ENCODE measurements at places on chromosomes 1 and 21. TPM values are rescaled to one million over a fixed set of nuclear protein-coding genes. Genes with fewer than 3 reads are reported as not detected.

DNA sequence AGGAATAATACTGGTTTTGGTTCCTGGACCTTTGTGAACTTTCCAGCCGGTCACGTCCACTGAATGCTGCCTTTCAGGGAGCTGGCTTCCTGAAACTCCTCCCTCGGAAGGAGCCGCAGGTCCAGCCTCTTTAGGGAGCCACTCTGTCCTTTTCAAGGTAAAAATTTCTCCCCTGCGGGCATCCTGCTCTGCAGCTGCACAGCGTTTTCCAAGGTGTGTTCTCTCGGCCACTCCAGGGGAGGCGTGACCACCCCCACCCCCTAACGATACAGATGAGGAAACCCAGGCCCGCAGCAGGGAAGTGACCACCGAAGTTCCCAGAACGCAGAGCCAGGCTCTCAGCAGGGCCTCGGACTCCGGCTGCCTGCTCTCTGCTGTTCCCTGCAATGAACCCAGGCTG lies 21.5 kb downstream of the PADI2 start:
- DNase-seq, result no peak

GRCh38 chr1:202770135-202770534 lies 38.1 kb downstream of the KDM5B start:
- no peak for DNase-seq
- H3K27me3 ChIP-seq, result no peaks in the 10 kb centered on the region
- no peak overlapping the region for H3K4me3 ChIP-seq
- H3K4me1 ChIP-seq, result no peaks in the 10 kb centered on the region

DNA sequence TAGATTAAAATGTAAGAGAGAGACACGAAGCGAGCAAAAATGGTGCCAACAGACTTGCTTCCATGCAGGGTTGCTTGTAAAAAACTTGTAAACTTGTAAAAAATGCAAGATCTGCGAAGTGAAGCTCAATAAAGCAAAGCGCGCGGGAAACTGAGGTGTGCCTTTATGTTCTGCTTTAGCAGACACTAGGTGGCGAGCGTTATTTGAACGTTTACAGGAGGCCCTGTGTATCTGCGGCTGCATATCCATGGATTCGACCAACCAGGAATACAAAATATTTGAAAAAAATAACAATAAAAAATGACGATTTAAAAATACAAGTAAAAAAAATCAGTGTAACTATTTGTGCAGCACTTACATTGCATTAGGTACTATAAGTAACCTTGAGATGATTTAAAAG lies 1.5 kb downstream of the UBE2G2 start:
- no peak overlapping the region for H3K27ac ChIP-seq
- H3K4me3 ChIP-seq, result peak overlapping the region; percentile 95
- H3K4me1 ChIP-seq, result no peaks in the 10 kb centered on the region
- H3K36me3 ChIP-seq, result peaks cover 59% of the 10 kb centered on the region

DNA sequence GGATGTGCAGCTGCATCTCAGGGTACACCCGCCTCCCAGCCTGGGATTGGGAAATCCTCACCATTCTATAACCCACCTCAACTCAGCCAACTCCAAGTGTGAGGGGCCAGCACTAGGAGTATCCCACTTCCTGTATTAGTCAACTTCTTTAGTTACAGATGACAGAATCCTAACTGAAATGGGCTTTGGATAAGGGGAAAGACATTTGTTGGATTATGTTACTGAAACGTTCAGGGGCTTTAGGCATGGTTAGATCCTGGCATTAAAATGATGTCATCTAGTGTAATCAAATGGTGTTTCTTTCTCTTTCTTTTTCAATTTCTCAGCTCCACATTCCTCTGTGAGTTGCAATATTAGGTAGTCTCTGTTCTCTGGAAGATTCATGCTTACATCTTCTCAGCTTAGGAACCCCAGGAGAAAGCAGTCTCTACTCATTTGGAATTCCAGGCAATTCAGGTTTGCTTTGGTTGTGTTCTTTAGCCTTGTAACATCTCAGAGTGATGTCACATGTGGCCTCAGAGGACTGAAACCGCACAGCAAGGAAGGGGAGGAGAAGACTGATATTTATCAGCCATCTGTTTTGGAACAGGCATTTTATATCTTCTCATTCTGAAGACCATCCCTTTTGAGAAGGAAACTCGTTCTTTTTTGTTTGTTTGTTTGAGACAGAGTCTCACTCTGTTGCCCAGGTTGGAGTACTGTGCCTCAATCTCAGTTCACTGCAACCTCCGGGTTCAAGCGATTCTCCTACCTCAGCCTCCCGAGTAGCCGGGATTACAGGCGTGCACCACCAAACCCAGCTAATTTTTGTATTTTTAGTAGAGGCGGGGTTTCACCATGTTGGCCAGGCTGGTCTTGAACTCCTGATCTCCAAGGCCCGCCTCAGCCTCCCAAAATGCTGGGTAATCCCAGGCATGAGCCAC lies 18.9 kb upstream of the TMEM54 start:
- no peak overlapping the region for H3K27ac ChIP-seq
- no peaks in the 10 kb centered on the region for H3K4me1 ChIP-seq
- H3K27me3 ChIP-seq, result peaks cover 13% of the 10 kb centered on the region
- H3K36me3 ChIP-seq, result no peaks in the 10 kb centered on the region

DNA sequence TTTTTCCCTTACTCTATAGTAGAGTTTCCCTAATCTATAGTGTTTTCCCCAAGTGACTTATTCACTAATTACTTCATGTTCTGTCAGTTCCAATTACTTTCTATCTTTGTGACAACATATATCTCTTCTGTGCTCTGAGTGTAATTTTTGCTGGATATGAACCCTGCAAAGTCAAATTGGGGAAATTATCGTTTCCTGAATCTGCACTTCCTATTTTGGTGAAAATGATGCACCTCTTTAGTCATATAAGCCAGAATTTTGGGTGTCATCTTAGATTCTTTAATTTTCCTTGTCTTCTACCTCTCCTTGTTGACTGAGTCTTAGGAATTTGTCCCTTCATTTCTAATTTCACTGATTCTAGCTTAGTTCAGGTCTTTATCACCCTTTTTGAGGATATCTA lies 33.4 kb upstream of the PRKACB start:
- no peak overlapping the region for H3K27ac ChIP-seq
- no peak for DNase-seq
- H3K4me3 ChIP-seq, result no peak overlapping the region
- no peaks in the 10 kb centered on the region for H3K4me1 ChIP-seq
- no peaks in the 10 kb centered on the region for H3K27me3 ChIP-seq

GRCh38 chr1:70146488-70146887 lies 58.9 kb downstream of the LRRC40 start:
- H3K27ac ChIP-seq, result no peak overlapping the region
- H3K36me3 ChIP-seq, result no peaks in the 10 kb centered on the region
- no peaks in the 10 kb centered on the region for H3K4me1 ChIP-seq
- no peak for DNase-seq
- no peaks in the 10 kb centered on the region for H3K27me3 ChIP-seq
- no peak overlapping the region for H3K4me3 ChIP-seq

- H3K4me1 ChIP-seq, result no peaks in the 10 kb centered on the region
- H3K4me3 ChIP-seq, result no peak overlapping the region
- no peaks in the 10 kb centered on the region for H3K27me3 ChIP-seq
- no peak for DNase-seq
- peaks cover 3% of the 10 kb centered on the region for H3K36me3 ChIP-seq
- no peak overlapping the region for H3K27ac ChIP-seq
These were observed 222.0 kb downstream of the SDCCAG8 start for GRCh38 chr1:243477731-243478290.

DNA sequence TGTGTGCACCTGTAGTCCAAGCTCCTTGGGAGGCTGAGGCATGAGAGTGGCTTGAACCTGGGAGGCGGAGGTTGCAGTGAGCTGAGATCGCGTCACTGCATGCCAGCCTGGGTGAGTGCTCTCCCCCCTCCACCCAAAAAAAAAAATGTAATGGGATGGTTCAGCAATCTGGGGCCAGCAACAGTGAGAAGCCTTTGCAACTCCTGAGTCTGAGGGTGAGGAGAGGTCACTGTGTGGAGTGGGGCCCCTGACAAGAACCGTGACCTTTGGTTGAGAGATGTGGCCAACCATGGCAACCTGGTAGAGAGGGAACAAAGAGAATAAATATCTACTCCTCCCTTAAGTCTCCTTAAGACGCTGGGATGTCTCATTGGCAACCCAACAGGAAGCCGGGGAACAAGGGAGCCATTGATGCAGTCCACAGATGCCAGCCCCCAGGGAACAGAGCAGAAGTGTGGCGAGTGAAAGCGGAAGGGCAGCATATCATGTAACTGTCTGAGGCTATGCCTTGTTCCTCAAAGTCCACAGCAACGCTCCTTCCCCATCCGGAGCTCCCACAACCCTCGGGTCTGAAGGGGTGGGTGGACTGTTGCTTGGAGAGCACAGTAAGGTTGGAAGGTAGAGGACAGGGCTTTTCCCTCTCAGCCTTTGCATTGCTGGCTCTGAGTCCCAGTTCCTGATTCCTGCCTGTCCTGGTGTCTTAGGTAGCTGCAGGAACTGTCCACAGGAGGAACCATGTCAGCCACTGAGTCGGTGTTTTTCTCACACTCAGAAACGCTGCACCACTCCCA lies 8.3 kb downstream of the TRNP1 start:
- peaks cover 30% of the 10 kb centered on the region for H3K4me1 ChIP-seq
- peak; percentile 53 for DNase-seq
- no peak overlapping the region for H3K4me3 ChIP-seq
- H3K27me3 ChIP-seq, result no peaks in the 10 kb centered on the region
- H3K36me3 ChIP-seq, result peaks cover 27% of the 10 kb centered on the region

GRCh38 chr1:211640301-211640630 lies 35.2 kb downstream of the NEK2 start:
- DNase-seq, result no peak
- H3K4me1 ChIP-seq, result no peaks in the 10 kb centered on the region
- H3K36me3 ChIP-seq, result no peaks in the 10 kb centered on the region
- no peak overlapping the region for H3K27ac ChIP-seq

DNA sequence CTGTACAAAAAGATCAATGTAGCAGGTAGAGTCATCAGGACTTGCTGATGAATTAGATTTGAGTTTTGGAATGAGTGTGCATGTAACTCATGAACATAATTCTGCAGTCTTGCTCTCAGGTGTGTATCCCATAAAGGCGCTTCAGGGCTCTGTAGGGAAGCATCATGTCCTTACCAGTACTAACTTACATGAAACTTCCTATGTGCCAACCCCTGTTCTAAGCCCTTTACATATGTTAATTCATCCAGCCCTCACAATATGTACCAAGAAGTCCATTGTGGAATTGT lies 2.1 kb upstream of the FCRLB start:
- H3K4me1 ChIP-seq, result no peaks in the 10 kb centered on the region
- no peaks in the 10 kb centered on the region for H3K36me3 ChIP-seq
- DNase-seq, result no peak
- H3K27ac ChIP-seq, result no peak overlapping the region
- no peak overlapping the region for H3K4me3 ChIP-seq

DNA sequence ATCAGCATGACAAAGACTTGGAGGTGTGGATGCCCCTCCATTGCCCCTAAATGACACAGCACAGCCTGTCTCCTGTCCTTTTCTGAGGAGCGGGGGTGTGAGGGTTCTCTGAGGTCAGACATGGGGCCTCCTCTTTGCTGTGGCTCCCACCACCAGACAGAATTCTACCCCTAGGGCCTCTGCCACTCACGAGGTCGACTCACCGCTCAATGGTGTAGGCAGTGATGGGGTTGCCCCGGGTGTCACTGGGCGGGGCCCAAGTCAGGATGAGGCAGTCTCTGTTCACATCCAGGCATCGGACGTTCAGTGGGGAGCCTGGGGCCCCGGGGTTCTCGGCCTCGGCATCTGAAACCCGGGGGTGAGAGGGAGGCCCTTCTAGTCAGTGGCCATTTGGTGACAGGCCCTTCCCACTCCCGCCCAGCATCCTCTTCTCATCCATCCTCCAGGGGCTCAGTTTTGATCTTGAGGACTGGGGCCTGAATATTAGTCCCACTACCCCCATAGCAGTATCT lies 19.9 kb downstream of the MYOM3 start:
- H3K27ac ChIP-seq, result no peak overlapping the region

- H3K4me3 ChIP-seq, result no peak overlapping the region
- H3K4me1 ChIP-seq, result no peaks in the 10 kb centered on the region
- H3K36me3 ChIP-seq, result no peaks in the 10 kb centered on the region
- DNase-seq, result no peak
- no peaks in the 10 kb centered on the region for H3K27me3 ChIP-seq
These were observed 93.2 kb upstream of the TNFSF4 start for GRCh38 chr1:173300061-173301044.

DNA sequence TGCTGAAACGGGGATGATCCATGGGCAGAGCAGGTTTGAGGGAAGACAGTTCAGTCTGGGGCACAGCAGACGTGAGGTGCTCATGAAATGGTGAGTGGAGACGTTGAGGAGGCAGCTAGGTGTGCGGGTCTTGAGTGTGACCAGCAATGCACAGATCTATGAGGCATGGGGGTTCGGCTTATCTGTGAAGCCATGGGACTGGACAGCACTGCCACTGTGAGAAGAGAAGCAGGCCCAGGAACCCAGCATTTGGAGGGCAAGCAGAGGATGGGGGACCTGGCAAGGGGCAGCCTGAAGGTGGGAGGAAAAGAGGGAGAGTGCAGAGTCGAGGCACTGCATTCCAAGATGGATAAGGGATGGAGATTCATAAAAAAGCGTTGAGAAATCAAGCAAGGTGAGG lies 8.0 kb downstream of the CSF1 start:
- peaks cover 27% of the 10 kb centered on the region for H3K36me3 ChIP-seq
- no peak for DNase-seq
- no peaks in the 10 kb centered on the region for H3K4me1 ChIP-seq
- no peak overlapping the region for H3K27ac ChIP-seq

- H3K36me3 ChIP-seq, result peaks cover 3% of the 10 kb centered on the region
- H3K27ac ChIP-seq, result no peak overlapping the region
- H3K4me3 ChIP-seq, result no peak overlapping the region
- DNase-seq, result no peak
These were observed 1753.4 kb downstream of the MRPL39 start for GRCh38 chr21:23853796-23854379.

DNA sequence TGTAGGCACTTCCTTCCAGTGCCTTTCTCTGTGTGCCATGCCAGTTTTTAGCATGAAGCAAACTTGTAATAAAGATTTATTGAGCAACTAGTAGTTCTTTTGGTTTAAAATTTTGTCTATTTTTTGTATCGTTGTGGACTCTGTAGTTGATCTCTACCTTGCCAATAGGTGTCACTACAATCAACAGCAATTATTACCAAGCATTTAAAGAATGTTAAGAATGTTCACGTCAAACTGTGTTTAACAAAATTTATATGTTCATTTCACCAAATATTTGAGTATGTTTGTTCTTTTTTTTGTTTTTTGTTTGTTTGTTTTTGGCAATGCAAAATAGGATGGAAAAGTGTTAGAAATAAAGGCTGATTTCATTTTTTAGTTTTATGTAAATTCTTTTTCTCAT lies 208.1 kb downstream of the PATJ start:
- H3K4me1 ChIP-seq, result no peaks in the 10 kb centered on the region
- no peaks in the 10 kb centered on the region for H3K27me3 ChIP-seq
- DNase-seq, result no peak
- H3K36me3 ChIP-seq, result peaks cover 2% of the 10 kb centered on the region
- peak overlapping the region; percentile 30 for H3K4me3 ChIP-seq

Gene IFI44L
- not detected for total RNA-seq

Gene WNT9A
- total RNA-seq, result 0.66 TPM
